Sciatic nerve (tissue), 2 donors: ENCODE measurements at places on chromosomes 5 and 9. TPM values are rescaled to one million over a fixed set of nuclear protein-coding genes. Genes with fewer than 3 reads are reported as not detected.

Gene SPATA31E1
- total RNA-seq = not detected

Gene PCSK1
- total RNA-seq = 0.09 TPM

Gene IFNA13
- not detected for total RNA-seq

Gene SLC27A6
- 57.2 TPM for total RNA-seq

Gene TAF11L5
- total RNA-seq = not detected

Gene MOB3B
- 14.9 TPM for total RNA-seq

Gene OR2V1
- total RNA-seq = not detected

Gene PFN3
- not detected for total RNA-seq

Gene TAF1L
- not detected for total RNA-seq

Gene EIF4EBP3
- 12.6 TPM for total RNA-seq

Gene SH2D3C
- 22.6 TPM for total RNA-seq

Gene POU5F2
- total RNA-seq = 3.7 TPM

Gene CDO1
- total RNA-seq = 72.8 TPM

Gene PCA3
- total RNA-seq = 0.18 TPM

Gene PCDHGB2
- 10.2 TPM for total RNA-seq

Gene MUSK
- 0.62 TPM for total RNA-seq
